ENCODE measurements at places on chromosomes 11 and 22.

DNA sequence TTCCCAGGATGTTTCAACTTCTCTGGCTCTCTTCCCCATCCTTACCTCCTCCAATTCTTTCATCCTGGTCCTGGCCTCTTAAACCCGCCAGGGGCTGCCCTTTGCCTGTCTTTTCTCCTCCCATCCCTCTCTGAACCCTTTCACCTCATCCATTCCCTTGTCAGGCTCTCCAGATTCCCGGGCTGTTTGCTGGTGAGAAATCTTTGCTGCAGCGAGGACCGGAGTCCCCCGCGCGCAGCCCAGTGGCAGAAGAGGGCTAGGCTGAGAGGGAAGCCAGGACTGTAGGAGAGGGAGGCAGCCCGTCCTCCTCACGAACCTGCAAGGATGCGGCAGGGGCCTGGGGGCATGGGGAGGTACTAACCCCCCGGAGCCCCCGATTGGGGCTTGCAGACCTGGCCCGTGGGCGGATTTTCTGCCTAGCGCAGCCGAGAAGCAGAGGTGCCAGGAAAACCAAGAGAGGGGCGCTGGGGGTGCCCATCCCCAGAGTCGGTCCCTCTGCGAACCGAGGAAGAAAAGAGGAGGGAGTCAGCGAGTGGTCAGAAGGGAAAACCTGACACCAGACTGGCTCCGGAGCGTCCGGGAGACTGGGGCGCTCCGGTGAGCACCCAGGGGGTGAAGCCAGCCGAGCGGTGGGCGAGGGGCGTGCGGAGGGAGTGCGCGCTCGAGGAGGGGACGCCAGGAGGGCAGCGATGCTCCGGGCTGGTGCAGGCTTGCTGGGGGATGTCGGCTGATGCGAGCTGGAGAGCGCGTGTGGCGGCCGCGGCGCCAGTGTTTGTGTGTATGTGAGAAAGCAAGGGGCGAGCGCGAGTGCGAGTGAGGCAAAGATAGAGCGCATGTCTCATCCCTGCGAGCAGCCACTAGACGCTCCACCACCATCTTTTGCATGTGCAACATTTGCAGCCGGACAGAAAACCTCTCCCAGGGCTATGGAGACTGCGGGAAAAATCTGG lies at the start of gene GRIA4:
GRIA4 (plus strand) TSS at position 242 of the 950 bp plus-strand sequence. CDS start 925 bp downstream, outside the sequence.
- no peak for DNase-seq

GRCh38 chr22:37059876-37060449 lies 8.4 kb downstream of the KCTD17 start:
- DNase-seq: no peak

- DNase-seq: no peak
Observed at GRCh38 chr11:44943696-44944095, 7.0 kb downstream of the TP53I11 start.

DNA sequence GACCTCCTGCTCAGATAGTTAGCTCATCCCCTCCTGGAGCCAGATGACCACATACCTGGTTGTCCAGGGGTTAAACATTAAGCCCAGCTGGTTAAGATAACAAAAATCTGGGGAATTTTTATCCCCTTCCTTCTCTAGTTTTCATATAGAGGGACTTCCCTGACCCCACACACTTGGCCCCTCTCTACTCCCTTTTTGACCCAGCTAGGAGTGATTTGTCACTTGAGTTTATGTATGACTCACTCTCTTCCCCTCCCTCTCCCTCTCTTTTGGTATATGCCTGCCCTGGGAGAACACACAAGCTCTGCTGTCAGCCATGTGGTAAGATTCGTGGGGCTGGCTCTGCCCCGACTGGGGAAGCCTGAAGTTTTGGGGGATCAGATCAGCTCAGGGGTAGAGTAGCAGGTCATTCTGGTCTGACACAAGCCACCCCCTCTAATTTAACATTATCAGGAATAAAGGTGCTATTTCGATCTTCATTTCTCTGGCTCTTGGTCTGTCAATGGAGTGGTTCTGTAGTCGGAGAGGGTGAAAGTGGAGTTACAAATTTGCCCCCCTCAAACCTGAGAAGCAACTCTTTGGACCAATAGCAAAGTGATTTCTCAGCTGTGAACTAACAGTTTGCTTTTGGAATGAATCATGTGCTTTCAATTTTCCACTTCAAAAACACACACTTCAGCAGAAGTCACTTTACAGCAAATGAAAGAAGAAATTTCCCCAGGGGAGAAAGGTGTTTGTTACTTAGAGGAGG lies 415.3 kb upstream of the CADM1 start:
- DNase-seq: no peak

- DNase-seq: no peak
Observed at GRCh38 chr22:19686946-19687345, 27.4 kb upstream of the SEPTIN5 start.

GRCh38 chr11:88421530-88421929 lies 84.0 kb upstream of the CTSC start:
- DNase-seq: no peak
